ENCODE measurements at places on chromosomes 16 and 17. TPM values are rescaled to one million over a fixed set of nuclear protein-coding genes. Genes with fewer than 3 reads are reported as not detected.

DNA sequence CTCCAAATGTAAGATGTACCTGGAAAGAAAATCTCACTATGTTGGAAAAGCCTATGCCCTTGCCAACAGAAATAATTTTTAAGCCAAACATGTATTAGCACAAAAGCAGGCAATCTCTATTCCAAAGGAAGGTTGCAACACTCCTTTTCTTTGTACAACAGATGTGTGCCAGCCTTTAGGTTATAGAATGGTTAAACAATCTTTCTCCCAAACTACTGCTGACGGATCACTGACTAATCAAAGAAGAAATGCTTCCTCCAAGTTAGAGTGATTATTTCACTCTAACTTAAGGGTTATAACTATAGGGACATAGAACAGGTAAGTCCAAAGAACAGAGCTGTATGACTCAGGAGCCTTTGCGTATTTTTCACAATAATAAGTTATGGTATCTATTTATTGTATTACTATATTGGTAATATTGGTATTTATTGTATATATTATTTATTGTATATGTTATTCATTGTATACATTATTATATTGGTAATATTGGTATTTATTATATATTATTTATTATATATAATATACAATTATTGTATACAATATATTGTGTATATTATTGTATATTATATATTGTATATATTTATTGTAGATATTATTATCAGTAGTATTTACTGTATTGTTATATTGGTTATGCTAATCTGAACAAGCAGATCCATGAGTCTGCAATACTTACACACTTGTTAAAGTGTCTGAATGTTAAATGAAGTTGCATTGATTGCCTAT is 36.7 kb upstream of the ABCA5 start:
- H3K4me3 ChIP-seq: no peak overlapping the region
- DNase-seq: no peak
- H3K27ac ChIP-seq: no peak overlapping the region
- no peaks in the 10 kb centered on the region for H3K36me3 ChIP-seq

- no peaks in the 10 kb centered on the region for H3K4me1 ChIP-seq
- DNase-seq: no peak
- H3K36me3 ChIP-seq: peaks cover 8% of the 10 kb centered on the region
- no peak overlapping the region for H3K4me3 ChIP-seq
These were observed 12.8 kb upstream of the DBNDD1 start for GRCh38 chr16:90031931-90032673.

DNA sequence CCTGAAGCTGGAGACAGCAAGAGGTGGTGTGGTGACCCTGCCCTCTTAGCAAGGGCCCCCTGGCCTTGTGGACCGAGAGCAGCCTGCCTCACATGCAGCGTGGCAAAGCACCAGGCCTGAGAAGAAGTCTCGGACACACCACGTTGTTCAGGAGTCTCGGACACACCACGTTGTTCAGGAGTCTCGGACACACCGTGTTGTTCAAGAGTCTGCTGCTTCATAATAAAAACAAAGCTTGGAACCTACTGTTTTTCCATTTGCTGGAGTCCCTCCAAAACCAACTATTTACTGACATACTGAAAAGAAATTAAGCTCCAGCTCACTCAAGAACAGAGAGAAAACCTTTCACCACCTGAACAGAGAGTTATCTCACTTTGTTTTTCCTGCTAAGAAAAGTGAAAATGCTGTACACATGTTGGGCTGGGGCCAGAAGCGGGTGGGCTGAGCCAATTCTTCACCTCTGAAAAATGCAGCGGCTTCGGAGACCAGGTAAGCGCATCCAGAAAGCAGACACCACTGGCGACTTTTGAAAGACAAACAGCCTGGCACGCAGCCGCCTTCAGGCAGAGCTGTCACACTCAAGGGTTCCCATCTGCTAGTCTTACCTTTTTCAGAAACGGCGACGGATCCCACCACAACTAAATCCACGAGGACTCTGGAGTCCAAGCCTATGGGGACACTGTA is 8.9 kb downstream of the MTHFSD start:
- H3K4me3 ChIP-seq: no peak overlapping the region
- H3K27ac ChIP-seq: no peak overlapping the region
- DNase-seq: no peak
- no peaks in the 10 kb centered on the region for H3K27me3 ChIP-seq

- no peak for DNase-seq
- H3K27me3 ChIP-seq: no peaks in the 10 kb centered on the region
- peak overlapping the region; percentile 43 for H3K4me3 ChIP-seq
- peaks cover 51% of the 10 kb centered on the region for H3K4me1 ChIP-seq
- H3K36me3 ChIP-seq: peaks cover 7% of the 10 kb centered on the region
- H3K27ac ChIP-seq: peak overlapping the region; percentile 78
These were observed 25.0 kb downstream of the USP10 start for GRCh38 chr16:84724606-84725309.

The MT1B gene
- not detected for total RNA-seq

The NUPR1 gene
- total RNA-seq: 0.20 TPM

- H3K4me3 ChIP-seq: no peak overlapping the region
- H3K36me3 ChIP-seq: no peaks in the 10 kb centered on the region
- peaks cover 4% of the 10 kb centered on the region for H3K4me1 ChIP-seq
- H3K27me3 ChIP-seq: peaks cover 28% of the 10 kb centered on the region
- H3K27ac ChIP-seq: no peak overlapping the region
These were observed 908 bp downstream of the CALB2 start for GRCh38 chr16:71359431-71359830.

The TP53TG3B gene
- not detected for total RNA-seq

The KRTAP9-4 gene
- not detected for total RNA-seq

The COIL gene
- 16.4 TPM for total RNA-seq

DNA sequence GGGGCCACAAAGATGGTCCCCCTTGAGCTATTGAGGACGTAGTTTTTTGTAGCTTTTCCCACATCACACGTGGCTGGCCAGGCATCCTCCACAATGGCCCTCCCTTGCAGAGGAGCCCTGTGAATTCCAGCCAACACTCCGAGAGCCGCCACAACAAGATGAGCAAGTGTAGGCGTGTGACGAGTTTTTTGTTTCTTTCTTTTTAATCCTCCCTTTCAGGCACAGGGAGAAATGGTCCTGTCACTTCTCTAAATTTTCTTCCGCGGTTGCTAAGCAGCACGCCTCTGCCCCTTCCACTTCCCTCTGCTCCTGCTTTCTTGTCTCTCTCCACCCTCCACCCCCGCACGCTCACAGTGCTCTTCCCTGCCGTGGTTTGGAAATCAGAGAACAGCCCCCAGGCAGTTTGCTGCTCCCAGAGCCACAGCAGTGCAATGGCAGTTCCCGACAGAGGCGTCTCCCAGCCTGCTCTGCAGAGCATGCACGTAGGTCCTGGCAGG is 68.0 kb upstream of the MRTFB start:
- H3K27ac ChIP-seq: no peak overlapping the region
- H3K4me1 ChIP-seq: peaks cover 9% of the 10 kb centered on the region
- no peaks in the 10 kb centered on the region for H3K36me3 ChIP-seq

All from activated naive CD8-positive, alpha-beta T cell treated with anti-CD3 and anti-CD28 coated beads, Interleukin-2, amount 10 ng/mL, durations not matched to agents 7 days and 5 days (primary cell).